ENCODE measurements at places on chromosomes 12 and 14.
A peak's percentile ranks its signal among the peaks of the same experiment; 100 is the strongest.

DNA sequence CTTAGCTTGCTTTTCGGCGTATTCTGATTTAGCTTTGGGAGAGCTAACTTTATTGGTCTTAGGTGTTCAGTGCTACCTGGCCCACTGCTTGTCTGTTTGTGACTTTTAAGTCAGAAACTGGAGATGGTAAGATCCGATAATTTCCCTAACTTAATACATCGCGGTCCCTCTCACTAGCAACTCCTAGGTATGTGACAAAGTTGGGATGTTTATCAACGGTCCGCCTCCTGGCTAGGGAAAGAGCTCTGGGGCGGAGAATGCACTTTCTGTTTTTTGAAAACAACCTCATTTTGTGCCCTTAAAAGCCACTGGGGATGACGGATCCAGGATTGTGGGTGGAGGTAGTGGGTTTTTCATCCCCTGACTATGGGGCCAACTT is 1.2 kb downstream of the CDKN1B start:
- no peak for DNase-seq

- DNase-seq: peak; percentile 75
Measured at GRCh38 chr12:5965950-5966383, 20.9 kb upstream of the ANO2 start.

GRCh38 chr14:97873291-97873690 is 1076.1 kb downstream of the VRK1 start:
- DNase-seq: no peak

DNA sequence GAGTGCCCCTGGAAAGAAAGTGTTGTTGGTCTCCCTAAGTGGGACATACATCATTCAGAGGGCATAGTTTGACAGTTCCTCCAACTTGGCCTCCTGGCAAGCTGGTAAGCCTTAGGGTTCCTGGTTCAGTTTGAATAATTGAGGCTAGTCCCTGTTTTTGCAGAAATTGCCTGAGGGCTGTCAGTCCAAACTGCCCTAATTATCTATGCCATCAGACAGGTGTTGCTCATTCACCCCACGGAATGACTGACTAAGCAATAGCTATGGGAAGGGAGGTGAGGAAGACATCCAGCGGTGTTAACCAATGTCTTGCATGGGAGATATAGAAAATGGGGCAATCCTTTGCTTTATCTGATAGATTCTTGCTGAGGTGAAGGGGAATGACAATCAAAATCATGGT is 37.6 kb downstream of the SPTSSA start:
- no peak for DNase-seq

- no peak for DNase-seq
Measured at GRCh38 chr14:23492618-23493272, 23.2 kb downstream of the NGDN start.

- DNase-seq: no peak
Measured at GRCh38 chr12:131355361-131356245, 355.3 kb upstream of the SFSWAP start.

- DNase-seq: no peak
Measured at GRCh38 chr12:87233671-87234070, 795.5 kb downstream of the C12orf50 start.

GRCh38 chr14:95235351-95235750 is 78.0 kb upstream of the DICER1 start:
- DNase-seq: no peak

- no peak for DNase-seq
Measured at GRCh38 chr12:113926788-113927187, 39.3 kb downstream of the RBM19 start.

Data from HEK293T (cell line).